ENCODE measurements at places on chromosomes 2 and 18.
A peak's percentile ranks its signal among the peaks of the same experiment; 100 is the strongest.

- no peak for DNase-seq
Observed at GRCh38 chr2:227460833-227461232, 11.1 kb upstream of the AGFG1 start.

DNA sequence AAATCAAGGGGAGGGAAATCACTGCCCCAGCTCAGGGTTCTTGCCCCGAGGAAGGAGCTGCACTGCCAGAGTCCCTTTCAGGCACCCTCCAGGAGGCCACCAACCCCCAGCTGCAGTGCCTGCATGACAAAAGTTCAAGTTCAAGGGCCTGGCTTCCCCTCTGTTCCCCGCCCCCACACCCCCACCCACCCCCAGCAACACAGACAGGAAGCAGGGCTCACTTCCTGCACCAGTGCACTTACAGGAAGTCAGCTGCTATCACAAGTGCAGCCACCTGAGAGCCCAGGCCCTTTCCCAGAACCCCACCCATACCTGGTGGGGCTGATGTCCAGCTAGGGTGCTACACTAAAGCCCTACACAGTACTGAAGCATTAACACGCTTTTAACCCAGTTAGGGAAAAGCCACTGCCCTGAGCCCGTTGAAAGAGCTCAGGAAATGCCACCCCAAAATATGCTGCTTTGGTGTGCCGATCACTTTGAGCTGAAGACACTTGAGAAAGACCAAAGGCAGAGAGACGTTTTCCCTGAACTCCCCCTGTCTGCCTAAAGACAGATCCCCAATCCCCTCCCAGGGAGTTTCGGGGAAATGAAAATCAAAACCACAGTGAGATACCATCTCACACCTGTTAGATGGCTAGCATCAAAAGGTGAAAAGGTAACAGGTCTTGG lies 109.9 kb upstream of the CAB39 start:
- peak; percentile 17 for DNase-seq

GRCh38 chr2:239374896-239375277 lies 25.9 kb downstream of the HDAC4 start:
- DNase-seq: no peak

- no peak for DNase-seq
Observed at GRCh38 chr2:239211396-239212094, 189.3 kb downstream of the HDAC4 start.

GRCh38 chr2:27804146-27804545 lies 32.6 kb downstream of the MRPL33 start:
- no peak for DNase-seq
